Sigmoid colon (tissue), 7 donors: ENCODE measurements at places on chromosomes 7 and 10. TPM values are rescaled to one million over a fixed set of nuclear protein-coding genes. Genes with fewer than 3 reads are reported as not detected.

DNA sequence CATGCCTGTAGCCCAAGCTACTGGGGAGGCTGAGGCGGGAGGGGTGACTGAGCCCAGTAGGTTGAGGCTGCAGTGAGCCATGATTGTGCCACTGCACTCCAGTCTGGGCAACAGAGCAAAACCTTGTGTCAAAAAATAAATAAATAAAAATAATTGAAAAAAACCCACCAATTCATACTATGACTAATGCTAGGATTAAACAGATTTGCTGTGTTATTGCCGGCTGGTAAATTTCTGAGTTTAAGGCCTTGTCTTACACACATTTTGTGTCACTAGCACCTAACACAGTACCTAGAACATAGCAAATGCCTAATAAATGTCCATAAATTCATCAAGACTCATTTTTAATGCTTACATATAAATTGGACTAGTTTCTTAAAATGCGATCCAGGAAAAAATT lies 8.7 kb downstream of the ESYT2 start:
- peak overlapping the region; percentile 93 for H3K27ac ChIP-seq
- H3K4me3 ChIP-seq: no peak overlapping the region
- H3K4me1 ChIP-seq: no peaks in the 10 kb centered on the region
- H3K36me3 ChIP-seq: no peaks in the 10 kb centered on the region
- H3K27me3 ChIP-seq: no peaks in the 10 kb centered on the region

DNA sequence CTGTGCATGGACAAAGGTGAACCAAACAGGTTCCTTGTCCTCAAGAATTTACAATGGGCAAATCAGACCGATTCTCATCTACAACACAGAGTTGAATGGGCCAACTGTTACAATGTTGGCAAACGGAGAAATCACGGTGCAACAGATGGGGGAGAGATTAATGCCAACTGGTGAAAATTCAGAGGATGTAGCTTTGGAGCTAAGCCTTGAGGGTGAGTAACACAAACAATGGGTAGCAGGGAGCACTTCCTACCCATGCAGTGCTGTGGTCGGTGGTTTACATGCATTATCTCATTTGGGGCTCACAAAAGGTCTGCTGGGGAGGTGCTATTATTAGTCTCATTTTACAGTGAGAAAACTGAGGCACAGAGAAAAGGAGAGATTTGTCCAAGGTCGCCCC lies 902 bp upstream of the NFE2L3 start:
- H3K36me3 ChIP-seq: no peaks in the 10 kb centered on the region
- peaks cover 16% of the 10 kb centered on the region for H3K4me1 ChIP-seq
- H3K27ac ChIP-seq: no peak overlapping the region
- H3K27me3 ChIP-seq: peaks cover 19% of the 10 kb centered on the region
- no peak for DNase-seq

KMT2E gene
- total RNA-seq: 104 TPM

MARVELD1 gene
- 40.7 TPM for total RNA-seq

DNA sequence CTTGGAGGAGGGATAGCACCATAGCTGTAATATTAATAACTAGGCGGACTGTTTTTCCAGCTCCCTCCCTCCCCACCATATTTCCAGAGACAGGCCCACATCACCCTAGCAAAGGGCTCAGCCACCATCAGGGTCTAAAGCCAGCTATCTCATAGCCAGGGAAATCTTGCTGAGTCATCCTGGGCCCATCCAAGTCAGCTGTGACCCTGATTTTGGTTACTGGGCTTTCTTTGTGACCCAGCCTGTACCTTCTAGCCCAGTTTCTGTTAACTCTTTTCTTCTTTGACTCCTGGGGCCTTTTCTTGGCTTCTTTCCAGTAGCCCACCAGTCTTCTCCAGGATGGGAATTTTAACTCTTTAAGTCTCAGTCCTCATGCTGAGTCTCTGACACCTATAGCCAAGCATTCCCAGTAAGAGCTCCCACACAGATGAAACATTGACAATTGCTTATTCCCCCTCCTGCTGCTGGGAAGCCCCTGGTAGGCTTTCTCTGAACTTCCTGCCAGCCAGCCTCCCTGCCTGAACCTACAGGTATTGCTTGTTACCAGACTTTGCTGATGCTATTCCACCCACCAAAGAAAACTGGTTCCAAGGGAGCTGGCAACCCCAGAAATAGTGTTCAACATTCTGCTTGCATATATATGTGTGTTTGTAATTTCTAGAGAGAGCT lies 34.8 kb upstream of the ADO start:
- H3K27me3 ChIP-seq: no peaks in the 10 kb centered on the region
- H3K36me3 ChIP-seq: no peaks in the 10 kb centered on the region
- no peak for DNase-seq
- no peaks in the 10 kb centered on the region for H3K4me1 ChIP-seq
- H3K27ac ChIP-seq: no peak overlapping the region

RASSF4 gene
- 49.6 TPM for total RNA-seq

GRCh38 chr7:11335947-11336346 lies 362.3 kb downstream of the PHF14 start:
- DNase-seq: no peak
- no peak overlapping the region for H3K27ac ChIP-seq
- no peaks in the 10 kb centered on the region for H3K27me3 ChIP-seq

DPYSL4 gene
- total RNA-seq: 0.36 TPM

TMEM196 gene
- 0.16 TPM for total RNA-seq

GRCh38 chr10:67527351-67527750 lies 168.6 kb downstream of the CTNNA3 start:
- no peak overlapping the region for H3K27ac ChIP-seq
- H3K36me3 ChIP-seq: no peaks in the 10 kb centered on the region
- H3K4me3 ChIP-seq: no peak overlapping the region
- no peaks in the 10 kb centered on the region for H3K4me1 ChIP-seq
- no peak for DNase-seq

LRRC61 gene
- total RNA-seq: 14.0 TPM

DNA sequence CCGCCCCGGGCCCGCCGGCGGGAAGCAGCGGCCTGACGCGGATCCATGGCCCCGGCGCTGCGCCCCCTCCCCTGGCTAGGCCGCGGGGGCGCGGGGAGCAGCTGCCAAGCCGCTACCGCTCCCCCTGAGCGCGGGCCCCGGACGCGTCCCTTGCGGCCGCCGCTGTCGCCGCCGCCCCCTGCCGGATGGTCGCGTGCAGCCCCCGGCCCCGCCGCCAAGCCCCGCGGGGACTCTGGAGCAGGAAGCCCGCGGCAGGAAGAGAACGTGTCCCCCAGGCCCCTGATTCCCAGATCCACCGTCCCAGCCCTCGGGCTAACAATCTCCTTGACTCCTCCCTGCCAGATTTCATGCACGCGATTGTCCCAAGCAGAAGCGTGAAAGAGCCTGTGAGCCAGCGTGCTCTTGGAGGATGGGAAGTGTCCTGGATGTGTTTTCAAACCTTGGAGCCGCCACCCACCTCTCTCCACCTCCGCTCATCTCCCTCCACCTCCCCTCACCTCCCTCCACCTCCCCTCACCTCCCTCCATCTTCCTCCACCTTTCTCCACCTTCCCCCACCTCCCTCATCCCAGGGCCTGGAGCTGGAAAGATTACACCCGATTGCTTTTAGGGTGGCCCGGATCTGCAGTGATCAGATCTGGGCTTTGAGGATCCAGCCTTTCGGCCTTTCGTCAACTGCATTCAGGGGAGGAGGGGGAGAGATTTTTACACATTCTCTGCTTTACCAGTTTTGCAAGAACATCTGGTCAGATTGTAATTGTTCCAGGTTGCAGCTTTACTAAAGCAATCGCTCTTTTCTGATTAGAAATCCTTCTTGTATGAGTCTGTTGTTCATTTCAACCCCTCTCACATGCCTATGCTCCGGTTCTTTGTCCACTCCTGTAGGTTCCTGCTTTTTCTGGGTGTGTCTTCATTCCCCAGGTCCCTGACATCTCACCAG lies 570 bp upstream of the PRTFDC1 start:
- peaks cover 31% of the 10 kb centered on the region for H3K4me1 ChIP-seq
- H3K27me3 ChIP-seq: no peaks in the 10 kb centered on the region
- peak overlapping the region; percentile 87 for H3K27ac ChIP-seq
- peak; percentile 78 for DNase-seq

- peaks cover 9% of the 10 kb centered on the region for H3K27me3 ChIP-seq
- no peak overlapping the region for H3K4me3 ChIP-seq
- H3K4me1 ChIP-seq: peaks cover 4% of the 10 kb centered on the region
- H3K27ac ChIP-seq: no peak overlapping the region
Measured at GRCh38 chr7:101287032-101287431, 34.6 kb downstream of the IFT22 start.

FAM185A gene
- total RNA-seq: 15.8 TPM

PON1 gene
- total RNA-seq: 0.16 TPM

DNA sequence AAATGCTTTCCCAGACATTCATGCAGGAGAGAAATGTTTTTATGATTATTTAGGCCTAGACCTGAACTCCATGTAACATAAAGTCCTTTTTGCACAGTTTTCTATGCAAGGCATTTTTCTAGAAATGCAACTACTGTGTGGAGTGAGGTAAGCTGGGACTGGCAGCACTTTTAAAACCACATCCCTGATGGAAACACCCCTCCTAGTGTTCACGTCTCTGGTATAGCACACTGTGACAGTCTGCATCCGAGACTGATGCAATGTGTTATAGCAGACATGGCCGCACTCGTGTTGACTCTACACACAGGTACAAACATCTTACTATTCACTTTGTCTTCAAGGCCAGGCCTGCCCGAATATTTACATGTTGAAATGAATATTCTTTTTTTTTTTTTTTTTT lies 19.3 kb upstream of the ERCC6 start:
- no peaks in the 10 kb centered on the region for H3K36me3 ChIP-seq
- H3K4me3 ChIP-seq: no peak overlapping the region
- no peak overlapping the region for H3K27ac ChIP-seq
- H3K4me1 ChIP-seq: no peaks in the 10 kb centered on the region
- DNase-seq: no peak

- peaks cover 17% of the 10 kb centered on the region for H3K4me1 ChIP-seq
- no peaks in the 10 kb centered on the region for H3K36me3 ChIP-seq
- H3K27ac ChIP-seq: peak within 1 kb of the TSS; percentile 82
- peak within 1 kb of the TSS; percentile 59 for H3K4me3 ChIP-seq
- DNase-seq: peak; percentile 89
Measured at GRCh38 chr7:77199013-77199966, at the start of gene FGL2. FGL2 (minus strand) TSS chr7:77199819; CDS start chr7:77199793, 26 bp downstream.

GPC2 gene
- 0.49 TPM for total RNA-seq

DNA sequence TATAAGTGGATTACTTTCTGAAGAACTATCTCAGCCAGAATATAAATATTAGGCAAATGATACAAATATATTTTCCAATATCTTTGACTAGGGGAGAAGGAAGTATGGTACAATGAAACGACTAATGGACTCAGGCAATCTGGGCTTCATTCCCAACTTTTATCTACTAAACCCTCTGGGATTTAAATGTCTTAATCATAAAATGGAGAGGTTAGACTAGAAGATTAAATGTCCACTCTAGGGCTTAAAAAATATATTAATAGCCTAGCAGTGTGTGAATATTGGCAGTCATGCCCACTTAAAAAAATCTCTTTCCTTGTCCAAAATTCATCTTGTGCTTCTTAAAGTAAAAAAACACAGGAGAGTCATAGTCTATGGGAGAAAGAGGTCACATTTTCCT lies 98.3 kb downstream of the CTTNBP2 start:
- DNase-seq: no peak
- no peak overlapping the region for H3K4me3 ChIP-seq
- no peaks in the 10 kb centered on the region for H3K4me1 ChIP-seq
- no peak overlapping the region for H3K27ac ChIP-seq

GRCh38 chr7:157271991-157272324 lies 64.8 kb upstream of the DNAJB6 start:
- H3K27me3 ChIP-seq: no peaks in the 10 kb centered on the region
- DNase-seq: peak; percentile 94
- H3K27ac ChIP-seq: peak overlapping the region; percentile 78

OR13A1 gene
- total RNA-seq: not detected

DNA sequence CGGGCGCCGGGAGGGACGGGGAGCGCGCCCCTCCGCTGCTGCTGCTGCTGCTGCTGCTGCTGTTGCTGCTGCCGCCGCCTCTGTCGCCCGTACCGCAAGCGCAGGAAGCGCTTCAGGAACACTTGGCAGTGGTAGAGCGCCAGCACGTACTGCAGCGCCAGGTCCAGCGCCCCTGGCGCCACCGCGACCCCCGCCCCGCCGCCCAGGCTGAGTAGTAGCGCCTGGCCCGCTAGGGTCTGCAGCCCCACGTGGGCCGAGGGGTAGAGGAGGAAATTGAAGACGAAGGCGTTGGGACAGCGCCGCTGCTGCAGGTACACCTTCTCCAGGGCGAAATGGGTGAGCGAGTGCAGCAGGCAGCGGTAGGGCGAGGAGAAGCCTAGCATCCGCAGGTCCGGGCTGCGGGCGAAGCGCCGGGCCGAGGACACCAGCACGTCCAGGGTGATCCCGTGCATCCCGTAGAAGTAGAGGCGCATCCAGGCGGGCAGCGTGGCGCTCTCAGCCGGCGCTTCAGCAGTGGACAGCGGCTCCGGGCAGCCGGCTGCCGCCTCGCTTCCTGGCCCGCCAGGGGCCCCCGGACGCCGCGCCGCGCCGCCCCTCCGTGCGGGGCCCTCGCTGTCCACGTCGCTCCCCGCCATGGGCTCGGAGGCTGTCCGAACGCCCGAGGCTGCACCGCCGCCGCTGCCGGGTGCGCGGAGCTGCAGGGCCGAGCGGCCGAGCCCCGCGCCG lies at the start of gene TMEM229A:
TMEM229A (minus strand) TSS at position 699 of the 726 bp plus-strand sequence; CDS start at position 635, 64 bp downstream.
- H3K4me3 ChIP-seq: peak within 1 kb of the TSS; percentile 52
- peaks cover 17% of the 10 kb centered on the region for H3K4me1 ChIP-seq
- peak; percentile 61 for DNase-seq
- no peak within 1 kb of the TSS for H3K27ac ChIP-seq
- H3K36me3 ChIP-seq: no peaks in the 10 kb centered on the region

DNA sequence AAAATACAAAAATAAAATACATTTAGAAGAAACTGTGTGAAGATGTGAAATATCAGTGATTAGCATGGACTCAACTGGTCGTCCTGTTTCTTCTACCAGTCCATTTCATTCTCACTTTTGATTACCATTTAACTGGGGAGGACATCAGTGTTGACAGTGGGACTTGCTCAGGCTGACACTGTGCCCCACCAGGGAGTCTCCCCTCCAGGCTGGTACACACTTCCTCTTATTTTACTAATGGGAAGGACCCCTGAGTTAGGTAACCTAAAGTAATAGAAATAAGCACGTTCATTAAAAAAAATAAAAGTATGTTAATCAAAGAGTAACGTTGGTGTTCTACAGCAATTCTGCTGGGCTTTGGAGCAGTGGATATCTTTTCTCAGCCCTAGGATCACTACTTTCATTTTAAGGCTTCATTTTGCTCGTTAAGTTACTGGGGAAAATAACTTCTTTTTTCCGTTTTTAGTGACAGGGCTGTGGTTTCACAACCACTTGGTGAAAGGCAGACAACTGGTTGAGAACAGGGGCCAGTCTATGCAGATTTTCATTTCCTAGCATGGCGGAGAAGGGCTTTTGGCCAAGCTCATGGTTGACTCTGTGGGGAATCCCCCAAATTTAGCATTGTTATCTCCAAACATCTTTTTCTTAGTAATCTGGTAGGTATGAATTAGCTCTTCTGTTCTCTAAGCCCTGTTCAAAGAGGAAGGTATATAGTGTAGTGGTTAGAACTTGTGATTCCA lies 2.1 kb downstream of the SNX10 start:
- H3K36me3 ChIP-seq: no peaks in the 10 kb centered on the region
- H3K4me3 ChIP-seq: no peak overlapping the region
- no peaks in the 10 kb centered on the region for H3K4me1 ChIP-seq
- H3K27ac ChIP-seq: no peak overlapping the region
- DNase-seq: no peak

- DNase-seq: no peak
- H3K27ac ChIP-seq: no peak overlapping the region
- no peaks in the 10 kb centered on the region for H3K36me3 ChIP-seq
- no peak overlapping the region for H3K4me3 ChIP-seq
- no peaks in the 10 kb centered on the region for H3K27me3 ChIP-seq
Measured at GRCh38 chr7:98810153-98810802, 59.5 kb downstream of the TMEM130 start.
